ENCODE measurements at places on chromosomes 1 and 21. TPM values are rescaled to one million over a fixed set of nuclear protein-coding genes. Genes with fewer than 3 reads are reported as not detected.

The AMIGO1 gene
- total RNA-seq: 16.6 TPM

The PIK3CD gene
- 1.7 TPM for total RNA-seq

The SLC5A9 gene
- total RNA-seq: not detected

The HAX1 gene
- total RNA-seq: 147 TPM

The ALX3 gene
- not detected for total RNA-seq

The FCGR3B gene
- total RNA-seq: 1.5 TPM

The RXRG gene
- 12.8 TPM for total RNA-seq

The HES3 gene
- not detected for total RNA-seq

The SMCP gene
- total RNA-seq: not detected

The CD48 gene
- 0.76 TPM for total RNA-seq

- H3K36me3 ChIP-seq: no peaks in the 10 kb centered on the region
- no peaks in the 10 kb centered on the region for H3K27me3 ChIP-seq
- peaks cover 24% of the 10 kb centered on the region for H3K4me1 ChIP-seq
These were observed 1.3 kb downstream of the PCNT start for GRCh38 chr21:46325073-46325912.

- peak overlapping the region; percentile 71 for H3K27ac ChIP-seq
- H3K36me3 ChIP-seq: no peaks in the 10 kb centered on the region
- H3K4me3 ChIP-seq: no peak overlapping the region
These were observed 13.9 kb upstream of the POFUT2 start for GRCh38 chr21:45301521-45302081.

DNA sequence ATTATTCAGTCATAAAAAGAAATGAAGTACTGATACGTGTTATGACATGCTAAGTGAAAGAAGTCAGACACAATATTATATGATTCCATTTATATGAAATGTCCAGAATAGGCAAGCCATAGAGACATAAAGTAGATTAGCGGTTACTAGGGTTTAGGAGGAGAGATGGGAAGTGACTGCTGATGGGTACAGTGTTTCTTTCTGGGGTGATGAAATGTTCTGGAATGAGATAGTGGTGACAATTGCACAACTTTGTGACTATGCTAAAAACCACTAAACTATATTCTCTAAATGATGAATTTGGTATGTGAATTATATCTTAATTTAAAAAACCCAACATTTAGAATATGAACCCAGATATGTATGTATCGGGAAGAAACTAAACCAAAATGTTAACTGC is 27.6 kb downstream of the IPP start:
- H3K27me3 ChIP-seq: no peaks in the 10 kb centered on the region
- peaks cover 25% of the 10 kb centered on the region for H3K36me3 ChIP-seq
- no peak overlapping the region for H3K27ac ChIP-seq
- H3K4me3 ChIP-seq: no peak overlapping the region

GRCh38 chr1:84402060-84402459 is 3.8 kb downstream of the DNASE2B start:
- no peaks in the 10 kb centered on the region for H3K27me3 ChIP-seq
- no peak for DNase-seq
- H3K4me1 ChIP-seq: no peaks in the 10 kb centered on the region
- no peaks in the 10 kb centered on the region for H3K36me3 ChIP-seq
- no peak overlapping the region for H3K27ac ChIP-seq

DNA sequence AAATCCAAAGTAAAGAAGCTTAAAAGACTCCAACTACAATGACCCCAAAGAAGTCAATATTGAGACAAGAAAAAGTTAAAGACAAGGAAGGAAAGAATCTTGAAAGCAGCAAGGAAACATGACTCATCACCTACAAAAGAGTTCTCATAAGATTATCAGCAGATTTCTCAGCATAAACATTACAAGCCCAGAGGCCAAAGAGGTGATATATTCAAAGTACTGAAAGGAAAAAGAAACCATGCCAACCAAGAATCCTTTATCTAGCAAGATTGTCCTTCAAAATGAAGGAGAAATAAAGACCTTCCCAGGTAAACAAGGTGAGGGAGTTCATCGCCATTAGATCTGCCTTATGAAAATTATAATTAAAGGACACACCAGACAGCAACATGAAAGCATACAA is 49.8 kb downstream of the CSMD2 start:
- H3K27me3 ChIP-seq: no peaks in the 10 kb centered on the region
- H3K4me3 ChIP-seq: no peak overlapping the region
- no peak overlapping the region for H3K27ac ChIP-seq
- DNase-seq: no peak
- H3K4me1 ChIP-seq: no peaks in the 10 kb centered on the region

GRCh38 chr1:216193839-216194443 is 229.3 kb downstream of the USH2A start:
- no peaks in the 10 kb centered on the region for H3K4me1 ChIP-seq
- H3K36me3 ChIP-seq: no peaks in the 10 kb centered on the region
- H3K27ac ChIP-seq: no peak overlapping the region
- no peak overlapping the region for H3K4me3 ChIP-seq
- no peaks in the 10 kb centered on the region for H3K27me3 ChIP-seq

- peaks cover 9% of the 10 kb centered on the region for H3K4me1 ChIP-seq
- no peak for DNase-seq
- no peak overlapping the region for H3K4me3 ChIP-seq
- H3K36me3 ChIP-seq: no peaks in the 10 kb centered on the region
These were observed 3.6 kb downstream of the KCNJ6 start for GRCh38 chr21:37912616-37913015.

GRCh38 chr1:53047737-53048736 is 14.0 kb upstream of the PODN start:
- H3K36me3 ChIP-seq: peaks cover 40% of the 10 kb centered on the region
- H3K4me3 ChIP-seq: no peak overlapping the region
- no peak overlapping the region for H3K27ac ChIP-seq
- no peaks in the 10 kb centered on the region for H3K27me3 ChIP-seq

- no peak for DNase-seq
- H3K4me3 ChIP-seq: peak overlapping the region; percentile 81
- H3K27me3 ChIP-seq: no peaks in the 10 kb centered on the region
- peak overlapping the region; percentile 90 for H3K27ac ChIP-seq
These were observed 551 bp downstream of the ZRANB2 start for GRCh38 chr1:71080230-71080738.

DNA sequence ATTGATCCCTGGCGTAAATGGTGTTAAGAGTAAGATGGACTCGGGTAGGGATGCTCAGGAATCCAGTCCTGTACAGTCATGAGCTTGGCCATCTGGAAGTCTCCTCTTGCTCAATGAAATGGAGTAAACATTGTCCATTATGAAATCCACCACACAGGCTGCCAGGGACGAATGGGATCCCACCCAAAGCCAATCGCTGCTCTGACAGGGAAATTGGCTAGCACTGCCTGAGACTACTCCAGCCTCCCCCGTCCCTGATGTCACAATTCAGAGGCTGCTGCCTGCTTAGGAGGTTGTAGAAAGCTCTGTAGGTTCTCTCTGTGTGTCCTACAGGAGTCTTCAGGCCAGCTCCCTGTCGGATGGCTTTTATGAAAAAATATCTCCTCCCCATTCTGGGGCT is at the start of gene HSD11B1:
TSS of gene HSD11B1 (plus strand) at position 263 of the 400 bp plus-strand sequence. CDS start at position 360, 97 bp downstream.
- no peaks in the 10 kb centered on the region for H3K36me3 ChIP-seq
- peak within 1 kb of the TSS; percentile 21 for H3K27ac ChIP-seq
- no peaks in the 10 kb centered on the region for H3K27me3 ChIP-seq
- peak; percentile 88 for DNase-seq
- no peak within 1 kb of the TSS for H3K4me3 ChIP-seq

GRCh38 chr1:56057466-56058405 is 521.6 kb downstream of the PLPP3 start:
- H3K27me3 ChIP-seq: no peaks in the 10 kb centered on the region
- H3K4me3 ChIP-seq: no peak overlapping the region
- no peak for DNase-seq

DNA sequence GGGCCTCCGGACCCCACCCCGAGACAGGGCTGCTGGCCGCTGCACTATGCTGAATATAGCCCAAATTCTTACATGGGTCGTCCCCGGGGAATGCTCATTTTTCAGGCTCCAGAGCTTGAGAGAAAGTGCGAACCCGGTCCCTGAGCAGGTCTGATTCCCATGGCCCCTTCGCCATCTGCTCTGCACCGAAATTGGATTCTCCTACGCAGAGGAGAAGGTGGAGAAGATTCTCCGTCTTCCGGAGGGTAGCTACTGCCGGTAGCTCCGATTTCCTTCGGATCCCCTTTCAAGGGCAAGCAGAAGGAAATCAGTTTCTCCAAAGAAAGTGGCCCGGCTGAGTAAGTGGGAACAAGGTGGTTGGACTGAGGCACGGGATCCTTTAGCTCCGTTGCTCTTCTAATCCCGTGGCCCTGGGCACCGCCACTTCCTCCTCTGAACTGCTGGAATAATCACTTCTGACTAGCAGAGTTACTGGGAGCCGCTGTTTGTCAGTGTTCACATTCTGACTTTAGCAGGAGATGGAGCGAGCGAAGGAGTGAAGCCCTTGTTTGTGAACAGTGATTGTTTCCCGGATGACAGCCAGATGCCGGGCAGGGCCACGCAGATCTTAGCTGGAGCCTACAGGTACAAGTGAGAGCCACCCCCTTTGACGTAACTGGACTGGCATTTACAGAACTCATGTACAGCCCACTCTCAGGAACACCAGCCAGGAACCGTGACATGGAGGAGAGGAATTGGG is 1.1 kb upstream of the ZNF496 start:
- H3K4me3 ChIP-seq: peak overlapping the region; percentile 99
- H3K36me3 ChIP-seq: peaks cover 4% of the 10 kb centered on the region
- peak; percentile 61 for DNase-seq
- peaks cover 40% of the 10 kb centered on the region for H3K4me1 ChIP-seq
- H3K27ac ChIP-seq: peak overlapping the region; percentile 95

DNA sequence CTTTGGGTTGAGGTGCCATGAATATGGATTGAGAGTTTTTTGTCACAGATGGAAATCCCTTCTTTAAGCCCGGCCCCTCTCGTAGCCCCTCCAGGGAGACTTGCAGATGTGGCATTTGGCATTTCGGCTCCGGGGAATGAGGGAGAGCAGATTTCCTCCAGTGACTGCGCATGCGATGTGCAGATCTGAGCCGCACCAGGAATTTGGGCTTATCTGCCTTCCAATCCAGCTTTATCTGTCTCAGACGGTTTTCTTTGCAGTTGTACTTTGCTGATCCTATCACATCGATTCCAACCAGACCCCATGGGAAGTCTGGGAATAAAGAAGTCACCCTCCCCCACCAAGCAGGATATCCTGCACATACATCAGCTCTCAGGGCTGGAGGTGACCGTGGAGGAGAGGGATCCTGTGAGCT is 11.7 kb downstream of the KIF26B start:
- H3K4me1 ChIP-seq: no peaks in the 10 kb centered on the region
- no peak overlapping the region for H3K4me3 ChIP-seq
- DNase-seq: no peak
- no peaks in the 10 kb centered on the region for H3K36me3 ChIP-seq
- H3K27ac ChIP-seq: no peak overlapping the region

DNA sequence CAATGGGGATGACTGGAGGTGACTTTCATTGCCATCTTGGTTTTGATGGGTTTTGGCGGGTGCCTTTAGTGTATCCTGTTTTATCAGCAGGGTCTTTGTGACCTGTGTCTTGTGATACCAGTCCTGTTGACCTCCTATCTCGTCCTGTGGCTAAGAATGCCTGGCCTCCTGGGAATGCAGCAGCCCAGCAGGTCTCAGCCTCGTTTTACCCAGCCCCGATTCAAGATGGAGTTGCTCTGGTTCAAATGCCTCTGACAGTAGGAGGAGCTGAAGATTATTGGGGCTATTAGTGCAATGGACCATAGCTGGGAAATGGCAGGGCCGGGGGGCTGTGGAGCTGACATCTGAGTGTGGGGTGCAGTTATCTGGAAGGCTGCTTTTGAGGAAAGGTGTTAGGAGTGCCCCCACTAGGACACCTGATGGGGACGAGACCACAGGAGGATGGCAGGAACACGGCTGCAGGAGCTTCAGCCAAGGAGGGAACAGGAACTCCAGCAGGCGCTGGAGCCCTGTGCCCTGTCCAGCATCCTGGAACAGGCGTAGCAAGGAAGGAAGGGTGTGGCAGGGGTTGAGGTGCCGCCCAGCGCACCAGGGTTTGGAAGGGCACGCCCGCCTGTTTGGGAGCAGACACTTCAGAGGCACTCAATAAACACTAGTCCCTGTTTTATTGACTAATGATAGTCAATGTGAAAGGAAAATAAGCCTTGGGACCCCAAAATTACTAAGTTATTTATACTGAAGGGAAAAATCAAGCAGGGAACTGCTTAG is 15.3 kb upstream of the AGPAT3 start:
- no peaks in the 10 kb centered on the region for H3K4me1 ChIP-seq
- H3K27me3 ChIP-seq: no peaks in the 10 kb centered on the region
- H3K4me3 ChIP-seq: no peak overlapping the region
- DNase-seq: no peak

DNA sequence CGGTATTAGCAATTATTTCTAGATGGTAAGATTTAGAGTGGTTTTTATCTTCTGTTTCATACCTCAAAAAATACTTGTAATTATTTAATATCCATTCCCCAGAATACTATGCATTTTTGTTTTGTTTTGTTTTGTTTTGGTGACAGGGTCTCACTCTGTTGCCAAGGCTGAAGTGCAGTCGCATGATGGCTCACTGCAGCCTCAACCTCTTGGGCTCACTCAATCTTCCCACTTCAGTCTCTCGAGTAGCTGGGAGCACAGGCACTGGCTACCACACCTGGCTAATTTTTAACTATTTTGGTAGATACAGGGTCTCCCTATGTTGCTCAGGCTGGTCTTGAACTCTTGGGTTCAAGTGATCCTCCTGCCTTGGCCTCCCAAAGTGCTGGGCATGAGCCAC is 252.7 kb downstream of the AKT3 start:
- H3K36me3 ChIP-seq: no peaks in the 10 kb centered on the region
- no peak overlapping the region for H3K27ac ChIP-seq
- DNase-seq: no peak
- H3K27me3 ChIP-seq: no peaks in the 10 kb centered on the region
- H3K4me3 ChIP-seq: no peak overlapping the region
- no peaks in the 10 kb centered on the region for H3K4me1 ChIP-seq

GRCh38 chr1:241527146-241527545 is 5.0 kb upstream of the KMO start:
- no peaks in the 10 kb centered on the region for H3K4me1 ChIP-seq
- H3K27me3 ChIP-seq: no peaks in the 10 kb centered on the region
- no peaks in the 10 kb centered on the region for H3K36me3 ChIP-seq
- no peak overlapping the region for H3K27ac ChIP-seq
- no peak overlapping the region for H3K4me3 ChIP-seq

- no peak overlapping the region for H3K27ac ChIP-seq
- H3K4me3 ChIP-seq: no peak overlapping the region
- no peaks in the 10 kb centered on the region for H3K4me1 ChIP-seq
These were observed 280.8 kb downstream of the SPATA17 start for GRCh38 chr1:217911908-217912307.

- no peaks in the 10 kb centered on the region for H3K27me3 ChIP-seq
- no peak overlapping the region for H3K27ac ChIP-seq
- H3K4me1 ChIP-seq: no peaks in the 10 kb centered on the region
These were observed 5.0 kb upstream of the RGS18 start for GRCh38 chr1:192153276-192153675.

DNA sequence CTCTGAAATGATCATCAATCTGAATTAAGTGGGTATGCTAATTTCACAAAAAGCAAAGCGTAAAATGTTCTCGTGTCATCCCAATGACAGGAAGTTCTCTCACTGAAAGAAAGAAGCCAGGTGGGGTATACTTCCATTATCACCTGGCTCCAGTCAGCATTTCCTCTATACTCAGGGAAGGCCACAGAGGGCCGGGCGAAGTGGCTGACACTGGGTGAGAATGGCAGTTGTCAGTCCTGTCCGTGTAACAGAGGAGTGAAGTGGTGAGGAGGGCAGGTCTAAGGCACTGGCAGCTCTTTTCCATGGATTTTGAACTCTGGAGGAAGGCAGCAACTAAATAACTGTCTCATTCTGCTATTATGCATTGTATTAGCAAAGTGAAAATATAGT is 60.4 kb downstream of the CAPN2 start:
- H3K36me3 ChIP-seq: peaks cover 16% of the 10 kb centered on the region
- H3K27ac ChIP-seq: peak overlapping the region; percentile 46
- no peaks in the 10 kb centered on the region for H3K27me3 ChIP-seq
- no peak overlapping the region for H3K4me3 ChIP-seq
- DNase-seq: no peak
